ENCODE measurements at places on chromosomes 1 and 21.

- DNase-seq, result no peak
Observed at GRCh38 chr1:34779526-34779925, 1.5 kb upstream of the GJB3 start.

DNA sequence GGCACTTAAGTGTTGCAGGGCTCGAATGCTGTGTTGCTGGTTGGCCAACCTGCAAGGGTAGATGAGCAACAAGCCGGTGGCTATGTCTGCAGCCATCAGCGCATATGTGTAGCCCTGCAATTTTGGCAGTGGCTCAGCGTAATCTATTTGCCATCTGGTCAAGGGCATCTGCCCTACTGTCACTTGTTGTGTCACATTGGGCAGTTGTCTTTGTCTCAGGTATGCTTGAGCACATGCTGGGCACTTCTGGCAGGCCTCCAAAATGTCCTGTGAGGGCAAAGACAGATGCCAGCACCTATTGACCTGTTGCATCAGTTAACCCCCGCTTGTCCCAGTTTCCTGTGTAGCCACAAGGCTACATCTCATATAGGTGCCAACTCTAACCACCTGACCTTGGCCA, 111.8 kb downstream of the GDAP2 start:
- no peak for DNase-seq

DNA sequence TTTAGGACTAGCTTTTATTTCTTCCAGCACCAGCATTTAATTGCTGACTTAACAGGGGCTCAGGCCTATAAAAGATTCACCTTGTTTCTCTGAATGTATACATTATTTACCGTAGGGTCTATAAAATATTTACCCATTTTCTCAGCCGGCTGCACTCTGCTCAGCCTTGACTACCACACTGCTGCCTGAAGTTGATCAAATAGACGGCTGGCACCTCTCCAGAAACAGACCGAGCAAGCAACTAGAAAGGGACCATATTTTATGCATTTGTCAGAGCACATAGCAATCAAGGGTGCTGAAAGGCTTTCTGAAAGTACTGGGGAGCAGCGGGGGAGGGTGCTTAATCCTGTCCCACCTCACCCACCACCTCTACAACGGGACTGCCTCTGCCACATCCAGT, 64.7 kb upstream of the FGGY start:
- DNase-seq, result no peak

- no peak for DNase-seq
Observed at GRCh38 chr1:214403431-214403830, 122.5 kb downstream of the SMYD2 start.

GRCh38 chr1:156513185-156513584, 12.6 kb upstream of the MEF2D start:
- no peak for DNase-seq

GRCh38 chr1:167221738-167222610, 1.3 kb downstream of the POU2F1 start:
- DNase-seq, result peak; percentile 67

- DNase-seq, result no peak
Observed at GRCh38 chr1:234775477-234776246, 165.7 kb upstream of the IRF2BP2 start.

DNA sequence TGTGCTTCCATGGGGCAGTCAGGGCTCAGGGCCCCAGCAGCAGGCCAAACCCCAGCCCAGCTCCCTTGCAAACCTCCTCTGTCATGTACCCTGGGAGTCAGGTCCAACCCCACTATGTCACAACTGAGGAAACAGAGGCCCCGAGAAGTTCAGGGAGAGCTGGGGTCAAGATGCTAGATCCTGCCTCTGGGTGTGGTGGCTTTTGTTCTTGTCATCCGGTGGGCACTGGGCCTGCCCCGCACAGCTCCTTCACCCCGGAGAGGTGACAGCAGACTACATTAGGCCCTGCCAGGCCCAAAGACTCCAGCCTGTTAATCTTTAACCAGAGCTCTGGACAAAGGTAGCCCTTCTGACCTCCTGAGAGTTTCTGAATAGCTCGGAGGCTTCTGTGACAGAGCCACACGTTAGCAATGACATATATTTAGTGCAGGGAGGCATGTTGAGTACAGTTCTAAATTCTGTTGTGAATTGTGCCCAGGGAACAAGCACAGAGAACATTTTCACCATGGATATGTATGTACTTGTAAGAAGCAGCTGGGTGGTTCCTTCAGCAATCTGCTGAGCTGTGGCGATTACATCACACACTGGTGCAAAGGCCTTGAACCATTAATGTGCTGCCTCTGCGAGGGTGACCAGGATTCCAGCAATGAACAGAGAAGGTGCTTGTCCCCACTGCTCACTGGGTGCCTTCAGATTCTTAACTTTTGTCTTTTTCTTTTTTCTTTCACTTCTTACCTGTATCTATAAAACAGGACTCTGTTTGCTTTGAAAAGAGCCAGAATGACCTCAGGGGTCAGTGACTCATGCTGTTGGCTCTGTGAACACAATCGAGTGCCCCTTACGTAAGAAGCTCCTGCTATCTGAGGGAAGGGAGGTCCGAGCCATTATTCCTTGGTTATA, 102.8 kb downstream of the RHOU start:
- DNase-seq, result no peak

DNA sequence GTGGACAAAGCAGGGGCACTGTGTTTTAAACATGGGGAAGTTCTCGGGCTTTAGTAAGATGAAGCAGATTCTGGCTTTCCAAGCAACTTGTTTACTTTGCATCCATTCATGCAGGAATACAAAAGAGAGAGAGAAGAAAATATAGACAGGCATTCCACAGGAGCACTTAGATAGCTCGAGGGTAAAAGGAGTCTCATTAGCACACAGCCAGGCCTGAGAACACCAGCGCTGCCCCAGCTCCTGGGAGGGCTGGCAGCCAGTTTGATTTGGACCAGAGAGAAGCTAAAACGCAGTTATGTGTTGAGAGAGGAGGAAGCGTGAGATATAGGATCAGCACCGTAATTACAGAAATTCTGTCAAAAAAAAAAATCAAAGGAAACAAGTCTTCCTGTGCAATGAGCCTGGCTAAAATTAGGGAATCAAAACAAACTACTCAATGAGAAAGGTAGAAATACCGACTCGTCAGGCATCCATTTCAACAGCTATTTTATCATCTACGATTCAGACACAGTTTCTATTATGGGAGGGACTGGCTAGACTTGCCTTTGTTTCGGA, 68.2 kb downstream of the CLSTN1 start:
- DNase-seq, result no peak

DNA sequence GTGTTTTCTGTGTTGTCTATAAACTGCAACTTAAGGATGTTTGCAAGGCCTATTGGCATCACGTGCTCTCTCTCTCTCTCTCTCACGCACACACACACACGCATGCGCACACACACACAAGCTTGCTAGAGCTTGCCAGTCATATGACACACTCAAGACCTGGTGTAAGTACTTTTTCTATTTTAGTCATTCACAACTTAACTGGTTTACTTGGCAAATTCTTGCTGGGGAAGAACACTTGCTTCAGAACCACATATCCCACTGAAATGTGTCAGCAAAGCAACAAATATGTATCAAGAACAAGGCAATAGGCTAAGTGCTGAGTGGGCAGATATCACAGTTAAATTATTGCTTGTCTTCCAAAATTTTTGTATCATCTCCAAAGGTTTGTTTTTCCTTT, 107.8 kb downstream of the DISC1 start:
- DNase-seq, result no peak

GRCh38 chr21:14863745-14864210, 201.0 kb downstream of the NRIP1 start:
- DNase-seq, result no peak

- no peak for DNase-seq
Observed at GRCh38 chr1:19936061-19936750, 12.8 kb upstream of the PLA2G2E start.

- DNase-seq, result no peak
Observed at GRCh38 chr1:48616710-48617109, 144.7 kb upstream of the SPATA6 start.

DNA sequence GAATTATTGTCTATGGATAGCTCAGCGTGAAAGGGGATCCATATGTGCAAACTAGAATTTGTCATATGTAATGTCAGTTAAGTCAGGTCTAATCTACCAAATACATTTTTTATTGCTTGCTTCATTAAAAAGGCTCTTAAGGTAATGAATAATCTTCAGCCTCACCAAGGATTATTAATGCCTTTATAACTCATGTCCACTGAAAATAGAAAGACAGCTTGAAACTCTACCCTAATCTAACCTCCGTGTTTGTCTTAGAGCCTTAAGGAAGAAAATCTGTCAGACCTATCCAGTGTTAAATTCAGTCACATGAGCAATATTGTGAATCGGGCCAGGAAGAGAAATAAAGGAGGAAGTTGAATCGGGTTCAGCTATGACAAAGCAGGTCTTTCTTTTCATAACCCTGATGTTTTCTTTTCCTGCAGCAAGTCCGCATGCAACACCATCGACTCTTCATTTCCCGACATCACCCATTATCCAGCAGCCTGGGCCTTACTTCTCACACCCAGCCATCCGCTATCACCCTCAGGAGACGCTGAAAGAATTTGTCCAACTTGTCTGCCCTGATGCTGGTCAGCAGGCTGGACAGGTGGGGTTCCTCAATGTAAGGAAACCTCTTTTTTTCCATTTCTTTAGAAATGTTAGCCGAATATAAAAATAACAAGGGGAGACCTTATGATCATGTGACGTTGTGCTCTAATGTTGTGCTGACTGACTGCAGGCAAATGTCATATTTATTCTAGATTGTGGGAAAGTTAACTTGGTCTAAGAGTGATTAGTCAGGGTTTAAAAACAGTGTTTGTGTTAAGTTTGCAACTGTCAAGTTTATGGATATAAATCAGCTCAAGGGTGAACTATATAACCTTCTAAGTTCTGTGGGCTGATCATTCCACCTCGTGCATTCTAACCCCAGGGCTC, 321.0 kb downstream of the TM2D1 start:
- no peak for DNase-seq

- DNase-seq, result no peak
Observed at GRCh38 chr1:171763764-171764163, 17.7 kb upstream of the METTL13 start.

GRCh38 chr1:89483010-89483756, 41.4 kb upstream of the LRRC8B start:
- peak; percentile 76 for DNase-seq

DNA sequence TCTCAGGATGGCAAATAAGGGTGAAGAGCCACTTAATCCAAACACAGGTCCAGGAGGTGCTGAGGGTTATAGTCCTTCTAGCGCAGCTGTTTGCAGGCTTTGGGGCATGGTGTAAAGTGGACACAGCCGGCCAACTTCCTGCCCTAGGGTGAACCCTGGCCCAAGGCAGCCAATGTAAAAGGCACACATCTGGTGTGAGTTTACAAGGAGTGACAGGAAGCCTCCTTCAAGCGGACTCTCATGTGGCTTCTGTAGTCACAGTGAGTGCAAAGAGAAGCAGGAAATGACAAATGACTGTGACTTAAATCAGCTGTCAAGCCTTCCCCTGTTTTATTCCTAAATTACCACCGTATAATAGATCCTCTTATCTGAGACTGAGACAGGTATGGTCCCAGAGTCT, 213.0 kb downstream of the CRB1 start:
- no peak for DNase-seq

- DNase-seq, result no peak
Observed at GRCh38 chr1:8165595-8166360, 139.7 kb upstream of the ERRFI1 start.

DNA sequence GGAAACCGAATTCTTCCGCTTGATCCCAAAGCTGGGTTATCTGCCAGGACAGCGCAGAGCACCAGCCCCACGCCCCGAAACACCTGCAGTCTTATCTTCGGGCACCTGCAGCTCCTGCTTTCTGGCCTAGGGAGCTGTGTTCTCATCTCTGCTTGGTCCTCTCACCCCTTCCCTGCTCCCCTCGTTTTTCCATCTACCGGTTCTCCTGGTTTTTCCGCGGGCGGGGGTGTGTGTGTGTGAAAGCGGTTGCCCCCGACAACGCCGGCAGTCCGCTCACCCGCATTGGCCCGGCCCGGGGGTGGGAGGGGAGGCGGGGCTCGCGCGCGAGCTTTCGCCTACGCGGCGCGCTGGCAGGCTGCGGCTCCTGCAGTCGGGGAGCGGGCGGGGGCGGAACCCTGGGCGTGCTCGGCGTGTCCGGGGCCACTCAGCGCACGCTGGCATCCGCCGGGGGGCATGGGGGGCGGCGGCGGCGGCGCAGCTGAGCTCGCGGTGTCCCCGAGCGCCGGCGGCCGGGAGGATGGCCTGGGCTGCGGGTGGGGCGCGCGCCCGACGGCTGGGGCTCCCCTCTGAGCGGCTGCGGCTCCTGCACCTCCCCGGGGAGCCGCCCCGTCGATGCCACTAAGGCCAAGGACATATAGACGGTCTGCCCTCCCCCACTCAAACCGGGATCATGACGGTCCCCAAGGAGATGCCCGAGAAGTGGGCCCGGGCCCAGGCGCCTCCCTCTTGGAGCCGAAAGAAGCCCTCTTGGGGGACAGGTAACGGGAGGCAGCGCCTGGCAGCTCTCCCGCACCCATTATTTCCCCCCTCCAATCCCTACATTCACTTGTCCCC, 3.2 kb downstream of the ATP8B2 start:
- peak; percentile 52 for DNase-seq

GRCh38 chr21:32270748-32271147, 8.1 kb downstream of the MIS18A start:
- no peak for DNase-seq

- no peak for DNase-seq
Observed at GRCh38 chr1:240337781-240338180, 246.1 kb downstream of the FMN2 start.

GRCh38 chr1:18794561-18794960, 64.9 kb downstream of the TAS1R2 start:
- DNase-seq, result no peak

GRCh38 chr1:228207381-228207810, 448 bp upstream of the OBSCN start:
- no peak for DNase-seq

GRCh38 chr1:81733480-81733879, 67.3 kb upstream of the ADGRL2 start:
- DNase-seq, result no peak

GRCh38 chr1:30923597-30923996, 15.0 kb upstream of the SDC3 start:
- DNase-seq, result no peak

DNA sequence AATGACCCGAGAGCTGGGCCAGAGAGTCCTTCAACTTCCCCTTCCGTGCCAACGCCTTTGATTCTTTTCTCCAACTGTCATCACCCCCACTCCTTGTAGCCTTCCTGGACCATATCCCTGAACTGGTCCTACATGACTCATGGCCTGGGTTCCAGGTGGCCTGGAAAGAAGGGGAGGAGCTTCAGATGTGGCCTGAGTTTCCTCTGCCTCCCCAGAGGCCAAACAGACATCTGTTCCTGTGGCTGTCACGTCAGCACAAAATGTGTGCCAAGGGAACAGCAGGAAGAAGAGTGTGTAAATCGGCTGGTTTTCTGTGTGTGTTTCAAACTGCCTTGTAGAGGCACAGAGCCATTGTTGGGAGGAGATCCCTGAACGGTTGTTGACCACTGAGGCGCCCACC, 24.9 kb upstream of the KIRREL1 start:
- DNase-seq, result no peak
